Astrocyte of the spinal cord (primary cell): ENCODE measurements at places on chromosomes 13 and 19.

DNA sequence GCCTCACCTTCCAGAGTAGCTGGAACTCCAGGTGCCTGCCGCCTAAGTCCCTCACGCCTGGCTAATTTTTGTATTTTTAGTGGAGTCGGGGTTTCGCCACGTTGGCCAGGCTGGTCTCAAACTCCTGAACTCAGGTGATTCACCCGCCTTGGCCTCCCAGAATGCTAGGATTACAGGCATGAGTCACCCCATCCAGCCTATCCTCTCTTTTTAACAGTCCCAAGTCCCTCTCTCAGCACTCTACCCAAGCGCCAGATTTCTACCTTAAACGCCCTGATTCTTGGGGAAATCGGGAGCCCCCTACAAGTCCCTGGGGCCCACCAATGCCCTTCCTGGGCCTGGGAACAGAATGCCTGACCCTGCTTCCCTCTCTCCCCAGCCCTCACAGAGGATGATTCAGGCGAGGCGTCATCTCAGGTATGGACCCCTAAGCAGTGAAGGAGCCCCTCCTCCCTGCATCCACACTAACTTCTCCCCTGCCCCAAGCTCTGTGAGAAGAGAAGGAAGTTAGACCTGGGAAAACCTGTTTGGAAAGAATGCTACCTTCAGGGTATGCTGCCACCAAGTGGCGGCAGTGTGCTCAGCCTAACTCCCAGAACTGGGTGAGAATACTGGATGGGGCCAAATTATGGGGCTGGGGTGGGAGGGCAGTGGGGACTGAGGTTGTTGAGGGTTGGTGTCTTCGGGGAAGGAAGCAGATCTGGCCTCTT lies 20.8 kb upstream of the EBI3 start:
- peak; percentile 27 for DNase-seq

- DNase-seq = no peak
These were observed 45.7 kb downstream of the NAA16 start for GRCh38 chr13:41356786-41357185.

DNA sequence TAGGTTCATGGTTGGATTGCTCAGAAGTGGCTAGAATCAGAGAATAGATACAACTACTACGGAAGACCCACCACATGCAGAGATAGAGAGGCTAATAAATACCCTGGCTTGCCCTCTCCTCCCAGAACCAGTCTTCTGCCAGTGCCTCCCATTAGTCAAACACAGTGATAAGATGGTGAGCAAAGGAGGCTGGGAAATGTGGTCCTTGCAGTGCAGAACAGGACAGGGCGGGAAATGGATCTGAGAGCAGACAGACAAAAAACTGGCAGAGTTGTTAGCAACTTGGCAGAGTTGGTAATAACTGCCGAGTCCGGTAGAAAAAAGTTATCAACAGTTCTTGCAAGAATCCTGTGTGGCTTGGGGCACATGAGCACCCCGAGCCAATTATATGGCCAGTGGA lies 8.7 kb downstream of the KLK1 start:
- no peak for DNase-seq

DNA sequence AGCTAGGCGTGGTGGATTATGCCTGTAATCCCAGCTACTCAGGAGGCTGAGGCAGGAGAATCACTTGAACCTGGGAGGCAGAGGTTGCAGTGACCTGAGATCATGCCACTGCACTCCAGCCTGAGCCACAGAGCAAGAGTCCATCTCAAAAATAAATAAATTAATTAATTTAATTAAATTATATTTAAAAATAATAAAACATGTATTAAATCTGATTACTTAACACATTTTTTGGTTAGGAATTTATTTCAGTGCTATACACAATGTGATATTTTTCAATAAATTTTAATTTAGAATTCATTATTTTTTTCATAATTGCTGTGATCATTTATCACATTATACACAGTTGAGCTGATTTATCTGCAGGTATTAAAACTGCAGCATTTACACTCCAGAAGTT lies 1101.5 kb upstream of the MIR17HG start:
- DNase-seq = no peak

DNA sequence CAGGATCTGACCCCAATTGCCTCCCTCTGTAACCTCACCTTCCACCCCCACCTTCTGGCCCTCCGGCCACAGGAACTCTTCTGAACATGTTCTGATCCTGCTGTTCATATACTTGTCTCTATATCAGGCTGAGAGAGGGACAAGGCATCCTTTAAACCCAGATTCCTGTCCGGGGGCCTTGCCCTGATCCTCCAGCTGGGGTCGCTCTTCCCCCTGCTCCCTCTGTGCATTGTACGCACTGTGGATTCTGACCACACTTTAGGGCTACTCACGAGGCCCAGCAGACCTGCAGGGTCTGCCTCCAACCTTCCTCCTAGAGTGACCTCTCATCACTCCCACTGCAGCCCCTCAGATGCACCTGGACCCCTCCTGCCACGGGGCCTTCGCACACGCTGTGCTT lies 269.3 kb downstream of the UQCRFS1 start:
- no peak for DNase-seq

- peak; percentile 62 for DNase-seq
These were observed 459.8 kb downstream of the FGF14 start for GRCh38 chr13:101942038-101942437.

GRCh38 chr19:49430678-49431329 lies 5.6 kb downstream of the GFY start:
- no peak for DNase-seq

DNA sequence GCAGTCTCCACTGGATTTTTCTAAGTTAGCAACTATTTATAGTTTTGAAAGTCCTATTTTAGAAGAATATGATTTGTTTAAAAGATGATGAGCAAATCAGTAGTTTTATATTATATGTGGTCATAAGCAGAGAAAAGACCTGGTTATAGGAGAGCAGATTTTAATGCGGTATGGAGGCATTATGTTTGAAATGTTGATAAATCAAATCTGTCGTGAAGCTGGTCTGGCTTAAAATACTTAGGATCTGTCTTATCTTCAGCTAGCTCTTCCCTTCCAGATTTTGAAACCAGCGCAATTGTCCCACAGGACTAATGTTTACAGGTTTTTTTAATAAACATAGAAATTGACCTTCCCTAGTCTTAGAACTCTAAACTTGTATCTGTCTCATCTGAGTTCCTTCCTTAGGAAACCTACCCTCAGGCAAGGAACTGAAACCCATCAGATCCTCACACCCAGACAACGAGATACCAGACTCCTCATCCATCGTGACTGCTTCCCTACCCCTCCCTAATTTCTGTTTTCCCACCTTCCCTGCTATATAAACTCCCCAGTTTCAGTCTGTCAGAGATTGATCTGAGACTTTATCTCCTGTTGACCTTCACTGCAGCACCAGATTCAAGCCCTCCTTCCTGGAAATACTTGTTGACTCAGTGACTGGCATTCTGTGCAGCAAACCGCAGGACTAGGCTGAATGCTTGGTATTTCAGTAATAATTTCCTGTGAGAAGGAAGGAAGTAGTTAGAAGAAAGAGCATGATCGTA lies 37.8 kb upstream of the CXCL17 start:
- no peak for DNase-seq

- no peak for DNase-seq
These were observed 2.4 kb upstream of the IFNL4 start for GRCh38 chr19:39251081-39251480.

- peak; percentile 34 for DNase-seq
These were observed 35.6 kb upstream of the ZNF599 start for GRCh38 chr19:34808566-34808965.

DNA sequence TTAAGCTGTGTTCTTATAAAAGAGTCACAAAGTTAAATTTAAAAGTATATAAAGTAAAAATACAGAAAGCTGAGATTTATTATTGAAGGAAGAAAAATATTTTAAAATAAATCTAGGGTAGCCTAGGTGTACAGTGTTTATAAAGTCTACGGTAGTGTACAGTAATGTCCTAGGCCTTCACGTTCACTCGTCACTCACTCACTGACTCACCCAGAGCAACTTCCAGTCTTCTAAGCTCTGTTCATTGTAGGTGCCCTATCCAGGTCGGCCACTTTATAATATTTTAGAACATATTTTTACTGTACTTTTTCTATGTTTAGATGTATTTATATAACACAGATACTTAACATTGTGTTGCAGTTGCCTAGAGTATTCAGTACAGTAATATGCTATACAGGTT lies 47.4 kb downstream of the NDFIP2 start:
- DNase-seq = no peak

DNA sequence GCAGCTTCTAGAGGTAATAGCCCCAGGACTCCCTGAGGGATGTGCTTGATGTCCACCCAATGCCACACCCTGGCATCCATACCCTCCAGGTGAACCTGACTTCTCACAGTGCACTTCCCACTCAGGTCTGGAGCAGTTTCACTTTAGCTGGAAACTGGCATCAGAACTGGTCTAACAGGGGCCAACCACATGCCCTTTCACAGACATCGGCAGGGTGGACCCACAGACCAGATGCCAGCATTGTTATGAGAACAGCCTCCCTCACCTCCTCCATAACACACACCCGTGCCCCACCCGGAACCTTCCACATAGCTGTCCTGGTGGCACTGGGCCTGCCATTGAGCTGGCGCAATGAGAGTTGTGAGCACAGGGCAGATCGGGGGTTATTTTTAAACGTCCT lies 77.4 kb upstream of the GPR12 start:
- DNase-seq = no peak

DNA sequence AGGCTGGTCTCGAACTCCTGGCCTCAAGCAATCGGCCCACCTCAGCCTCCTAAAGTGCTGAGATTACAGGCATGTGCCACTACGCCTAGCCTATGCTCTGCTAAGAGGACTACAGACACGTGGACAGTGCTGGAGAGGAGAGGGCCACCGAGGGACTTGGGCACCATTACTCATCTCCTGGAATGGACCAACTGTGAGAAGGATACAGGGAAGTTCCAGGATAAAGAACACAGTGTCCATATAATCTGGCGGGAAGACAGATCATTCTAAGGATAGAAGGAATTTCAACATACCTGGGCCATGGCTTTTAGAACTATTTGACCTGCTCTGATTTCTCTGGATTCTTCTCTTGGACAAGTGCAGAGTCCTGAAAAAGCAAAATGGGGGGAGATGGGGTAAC lies 12.8 kb downstream of the ZNF565 start:
- DNase-seq = no peak

DNA sequence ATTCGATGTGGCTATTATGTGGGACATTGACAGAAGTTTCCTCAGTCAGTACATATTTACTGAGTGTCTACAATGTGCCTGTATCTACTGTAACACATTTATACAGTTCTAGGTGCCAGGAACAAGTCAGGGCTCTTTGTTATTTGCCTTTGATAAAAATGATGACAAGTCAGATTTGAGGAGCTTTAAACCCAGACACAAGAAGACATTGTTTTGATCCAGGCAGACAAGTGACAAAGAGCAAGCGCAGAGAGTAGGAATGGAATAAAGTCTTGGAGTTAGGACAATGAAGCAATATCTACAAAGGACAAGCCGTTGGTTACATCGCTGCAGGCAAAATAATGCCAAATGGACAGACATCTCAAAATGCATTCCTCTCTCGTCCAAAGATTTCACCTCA lies 70.1 kb downstream of the ITGBL1 start:
- no peak for DNase-seq

DNA sequence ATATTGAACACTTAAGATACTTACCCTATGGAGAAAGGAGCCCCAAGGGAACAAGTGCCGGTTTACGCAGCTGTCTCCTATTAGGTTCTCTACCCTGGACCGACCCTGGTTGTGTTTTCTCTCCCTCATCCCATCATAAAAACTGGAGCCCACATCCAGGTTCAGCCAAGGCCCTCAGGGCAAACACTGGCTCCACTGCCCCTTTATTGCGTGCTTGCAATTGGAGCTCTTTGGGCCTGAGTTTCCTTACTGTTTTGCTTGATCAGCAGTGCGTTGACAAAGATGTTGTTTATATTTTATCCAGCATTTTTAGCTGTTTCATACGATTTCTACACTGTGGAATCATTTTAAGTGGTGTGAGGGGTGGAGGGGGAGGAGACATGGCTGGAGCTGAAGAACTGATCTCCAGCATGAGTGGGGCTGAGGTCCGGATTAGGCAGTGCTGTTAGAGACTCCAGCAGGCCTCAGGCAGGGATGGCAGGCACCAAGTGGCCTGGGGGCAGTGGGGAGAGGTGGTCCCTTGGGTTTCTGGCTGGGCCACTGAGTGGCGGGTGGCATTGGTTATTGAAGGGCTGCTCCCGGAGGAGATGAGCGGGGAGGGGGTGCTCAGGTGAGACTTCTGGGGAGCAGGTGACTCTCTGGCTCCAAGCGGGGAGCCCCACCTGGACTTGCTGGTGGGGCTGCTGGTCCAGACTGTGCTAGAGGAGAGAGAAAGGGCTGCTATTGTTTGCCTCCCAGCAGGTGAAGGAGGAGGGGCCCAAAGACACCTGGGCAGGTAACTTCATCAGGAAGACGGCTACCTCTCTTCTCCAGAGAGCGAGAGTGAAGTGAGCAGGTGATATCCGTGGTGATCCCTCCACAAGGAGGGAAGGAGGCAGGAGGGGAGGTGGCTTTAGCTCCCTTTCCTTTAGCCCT lies 62.4 kb upstream of the RNF113B start:
- DNase-seq = no peak

GRCh38 chr13:36706755-36707154 lies 32.9 kb downstream of the SERTM1 start:
- DNase-seq = peak; percentile 86

- DNase-seq = no peak
These were observed 1.5 kb downstream of the N4BP2L1 start for GRCh38 chr13:32426191-32426989.

DNA sequence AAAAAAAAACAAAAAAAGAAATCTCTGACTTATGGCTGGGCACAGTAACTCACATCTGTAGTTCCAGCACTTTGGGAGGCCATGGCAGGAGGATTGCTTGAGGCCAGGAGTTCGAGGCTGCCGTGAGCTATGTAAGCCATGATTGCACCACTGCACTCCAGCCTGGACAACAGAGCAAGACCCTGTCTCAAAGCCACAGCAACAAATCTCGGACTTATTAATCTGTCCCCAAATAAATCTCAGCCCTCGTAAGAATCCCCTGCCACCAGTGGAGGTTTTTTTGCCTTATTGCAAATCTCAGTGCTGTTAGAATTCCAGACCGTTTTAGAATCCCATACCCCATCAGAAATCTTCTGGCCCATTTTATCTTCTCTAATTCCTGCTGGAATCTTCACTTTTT lies 4.9 kb downstream of the SHKBP1 start:
- DNase-seq = no peak

DNA sequence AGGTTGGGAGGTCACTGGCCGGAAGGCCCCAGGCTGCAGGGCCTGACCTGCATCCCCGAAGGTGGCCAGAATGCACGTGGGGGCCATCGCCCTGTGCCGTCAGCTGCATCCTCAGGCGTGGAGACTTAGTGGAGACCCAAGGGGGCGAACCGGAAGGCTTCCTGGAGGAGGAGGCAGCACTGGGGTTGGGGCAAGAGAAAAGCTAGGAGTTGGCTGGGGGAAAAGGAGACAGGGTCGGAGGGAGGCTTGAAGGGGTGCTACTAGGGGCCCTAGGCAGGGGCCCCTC lies 1.4 kb upstream of the YJEFN3 start:
- DNase-seq = no peak
